Inflammatory macrophage treated with lipopolysaccharide for 4 hours (primary cell): ENCODE measurements at places on chromosomes 2 and 18.

DNA sequence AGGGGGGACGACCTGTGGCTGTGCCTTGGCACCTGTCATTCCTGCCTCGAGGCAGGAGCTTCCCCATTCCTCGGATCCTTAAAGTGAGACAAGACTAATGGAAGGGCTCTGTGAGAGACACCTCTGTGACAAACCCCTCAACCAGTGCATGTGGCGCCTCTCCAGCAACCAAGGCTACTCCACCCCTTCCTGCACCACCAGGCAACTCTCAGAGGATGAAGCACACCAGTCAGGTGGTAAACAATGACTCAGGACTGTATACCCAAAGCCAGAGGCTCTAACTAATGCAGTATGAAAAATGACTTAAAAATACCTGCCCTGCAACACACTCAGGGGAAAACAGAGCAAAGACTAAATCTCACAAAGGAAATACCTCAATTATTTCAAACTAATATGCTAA, 136.9 kb downstream of the UXS1 start:
- DNase-seq = no peak

DNA sequence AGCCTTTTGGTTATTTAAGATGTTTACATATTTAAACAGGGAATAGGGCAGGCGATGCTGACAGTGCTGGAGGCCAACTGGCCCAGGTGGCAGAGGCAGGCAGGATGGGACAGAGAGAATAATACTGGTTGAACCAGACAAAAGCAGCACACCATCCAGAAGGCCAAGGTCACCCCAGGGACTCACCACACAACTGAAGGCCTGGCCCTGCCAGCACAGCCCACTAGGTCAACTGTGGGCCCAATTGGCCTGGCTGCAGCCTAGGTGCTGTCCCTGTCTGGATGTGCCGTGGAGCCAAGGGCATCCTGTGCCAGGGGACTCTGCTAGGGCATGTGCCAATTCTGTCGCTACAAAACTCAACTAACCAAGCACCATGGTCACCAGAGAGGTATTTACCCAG, 69.2 kb downstream of the RNF152 start:
- no peak for DNase-seq

DNA sequence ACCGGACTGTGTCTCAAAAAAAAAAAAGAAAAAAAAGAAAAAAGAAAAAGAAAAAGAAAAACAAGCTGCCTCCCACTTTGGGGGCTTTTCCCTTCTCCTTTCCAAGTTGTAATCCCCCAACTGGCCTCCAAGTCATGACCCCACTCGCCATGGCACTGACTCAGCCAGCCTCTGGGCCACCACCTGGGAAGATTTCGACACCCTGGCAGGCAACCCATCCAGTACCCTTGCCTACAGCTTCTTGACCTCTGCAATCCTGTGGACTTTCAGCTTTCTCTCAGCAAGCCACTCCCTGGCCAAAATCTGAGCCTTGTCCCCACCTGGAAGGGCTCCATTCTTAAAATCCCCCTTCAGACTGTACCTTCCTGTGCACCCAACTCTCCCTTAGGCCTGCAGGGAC, 22.3 kb upstream of the FOSL2 start:
- no peak for DNase-seq

GRCh38 chr2:127634066-127634617, 11.8 kb upstream of the GPR17 start:
- DNase-seq = no peak

GRCh38 chr2:26335231-26335630, 10.7 kb upstream of the SELENOI start:
- no peak for DNase-seq

DNA sequence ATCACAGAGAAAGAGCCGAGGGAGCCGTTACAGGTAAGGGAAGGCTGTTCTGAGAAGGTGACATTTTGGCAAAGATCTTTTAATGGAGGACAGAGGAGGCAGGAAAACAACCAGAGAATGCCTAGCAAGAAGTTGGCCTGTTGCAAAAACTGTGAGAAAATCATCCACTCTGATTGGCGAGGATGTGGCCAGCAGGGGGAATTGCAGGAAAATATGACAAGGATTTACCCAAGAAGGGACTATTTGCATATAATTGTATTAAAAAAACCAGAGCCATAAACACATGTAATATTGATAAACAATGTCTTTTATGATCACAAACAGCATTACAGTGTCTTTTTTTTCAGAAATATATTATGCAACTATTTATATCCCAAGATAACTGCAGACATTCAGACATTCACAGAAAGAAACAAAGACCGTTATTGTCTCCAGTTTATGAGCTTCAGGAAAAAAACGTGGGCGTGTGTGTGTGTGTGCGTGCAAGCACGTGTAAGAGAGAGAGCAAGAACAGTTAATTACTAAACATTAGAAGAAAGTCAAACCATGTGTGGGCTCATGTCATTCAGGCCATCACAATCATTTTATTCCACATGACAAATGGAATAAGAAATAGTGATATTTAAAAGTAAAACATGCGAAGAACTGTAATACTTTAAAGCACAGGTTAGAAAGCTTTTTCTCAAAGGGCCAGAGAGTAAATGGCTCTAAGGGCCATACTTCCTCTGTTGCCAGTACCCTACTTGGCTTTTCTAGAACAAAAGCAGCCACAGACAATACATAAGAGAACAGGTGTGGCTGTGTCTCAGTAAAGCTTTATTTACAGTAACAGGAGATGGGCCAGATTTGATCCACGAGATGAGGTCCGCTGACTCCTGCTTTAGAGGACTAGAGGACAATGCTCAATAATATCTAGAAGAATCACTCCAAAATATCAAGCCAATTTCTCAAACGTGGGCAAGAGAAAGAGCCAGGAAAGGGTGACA, 324.1 kb downstream of the DLGAP1 start:
- no peak for DNase-seq

DNA sequence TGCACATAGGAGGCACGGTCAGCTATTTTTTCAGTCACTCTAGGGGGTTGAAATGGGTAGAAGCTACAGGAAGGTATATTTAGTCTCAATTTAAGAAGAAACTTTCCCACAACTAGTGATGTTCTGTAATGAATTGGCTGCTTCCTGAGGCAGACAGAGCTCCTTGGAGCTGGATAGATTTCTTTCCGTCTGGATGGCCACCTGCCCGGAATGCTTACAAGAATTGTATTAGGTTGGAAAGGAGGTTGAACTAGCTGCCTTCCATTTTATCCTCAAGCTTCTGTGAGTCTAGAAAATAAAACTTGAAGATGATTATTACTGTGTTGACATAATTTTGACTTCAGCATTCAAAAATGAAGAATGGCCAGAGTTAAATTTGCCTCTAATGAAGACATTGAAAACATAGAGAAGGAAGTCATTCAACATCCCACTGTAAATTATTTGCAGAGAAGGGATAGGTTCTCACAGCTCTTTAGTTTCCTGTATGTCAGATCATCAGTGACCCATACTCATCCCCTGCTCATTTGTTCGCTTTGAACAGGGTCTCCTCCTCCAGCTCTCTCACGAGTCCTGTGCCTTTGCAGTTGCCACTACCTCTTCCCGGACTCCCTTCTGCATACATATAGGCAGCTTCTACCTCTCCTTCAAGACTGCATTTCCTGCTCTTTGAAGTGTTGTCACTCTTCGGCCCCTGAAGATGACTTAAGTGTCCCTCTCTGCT, 88.8 kb downstream of the CRIM1 start:
- DNase-seq = no peak
